ENCODE measurements at places on chromosomes 1 and 21.

GRCh38 chr1:178344513-178345091, 152.2 kb downstream of the CLEC20A start:
- DNase-seq = peak; percentile 10

DNA sequence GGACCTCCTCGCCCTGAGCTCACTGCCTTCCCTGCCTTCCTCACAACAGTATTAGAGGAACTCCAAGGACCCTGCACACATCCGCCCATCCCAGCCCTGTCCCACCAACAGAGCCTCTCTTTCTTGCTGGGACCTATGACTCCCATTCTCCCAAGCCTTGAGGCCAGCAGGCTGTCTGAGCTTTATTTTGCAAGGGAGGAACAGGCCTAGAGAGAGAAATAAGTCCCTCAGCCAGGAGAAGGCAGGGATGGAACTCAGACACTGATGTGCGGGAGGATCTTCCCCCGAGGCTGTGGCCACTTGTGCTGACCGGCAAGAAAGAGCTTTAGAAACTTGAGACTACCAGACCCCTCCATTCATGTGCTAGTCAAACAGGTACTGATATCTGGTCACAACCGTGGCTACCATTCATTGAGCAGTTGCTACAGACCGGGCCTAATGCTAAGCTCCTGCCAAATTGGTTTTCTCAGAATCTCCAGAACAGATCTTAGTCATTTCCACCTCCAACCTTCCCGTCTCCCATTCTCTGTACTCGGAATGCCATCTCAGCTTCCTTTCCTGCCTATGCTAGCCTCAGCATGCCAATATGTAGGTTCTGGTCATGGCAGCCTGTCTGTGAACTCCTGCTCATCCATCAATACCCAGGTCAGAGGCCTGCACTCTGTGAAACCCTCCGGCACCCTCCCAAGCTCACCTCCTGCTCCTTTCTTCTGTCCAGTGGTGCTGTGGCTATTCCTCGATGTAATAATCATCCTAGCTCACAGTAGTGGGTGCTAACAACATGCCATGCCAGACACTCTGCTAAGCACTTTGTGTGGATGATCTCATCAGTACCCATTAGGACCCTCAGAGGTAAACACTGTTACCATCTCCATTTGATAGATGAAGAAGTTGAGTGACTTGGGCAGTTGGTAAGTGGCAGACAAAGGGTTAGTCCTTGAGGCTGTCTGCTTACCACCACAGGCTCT, 3.8 kb downstream of the TMEM54 start:
- DNase-seq = no peak

- DNase-seq = peak; percentile 89
These were observed 128.0 kb downstream of the SETD4 start for GRCh38 chr21:35932232-35932911.

- no peak for DNase-seq
These were observed 16.6 kb downstream of the CACNA1S start for GRCh38 chr1:201095581-201095980.

GRCh38 chr21:37087188-37087587, 14.1 kb downstream of the TTC3 start:
- peak; percentile 22 for DNase-seq

- DNase-seq = no peak
These were observed 5.9 kb upstream of the RBBP5 start for GRCh38 chr1:205127646-205128045.

DNA sequence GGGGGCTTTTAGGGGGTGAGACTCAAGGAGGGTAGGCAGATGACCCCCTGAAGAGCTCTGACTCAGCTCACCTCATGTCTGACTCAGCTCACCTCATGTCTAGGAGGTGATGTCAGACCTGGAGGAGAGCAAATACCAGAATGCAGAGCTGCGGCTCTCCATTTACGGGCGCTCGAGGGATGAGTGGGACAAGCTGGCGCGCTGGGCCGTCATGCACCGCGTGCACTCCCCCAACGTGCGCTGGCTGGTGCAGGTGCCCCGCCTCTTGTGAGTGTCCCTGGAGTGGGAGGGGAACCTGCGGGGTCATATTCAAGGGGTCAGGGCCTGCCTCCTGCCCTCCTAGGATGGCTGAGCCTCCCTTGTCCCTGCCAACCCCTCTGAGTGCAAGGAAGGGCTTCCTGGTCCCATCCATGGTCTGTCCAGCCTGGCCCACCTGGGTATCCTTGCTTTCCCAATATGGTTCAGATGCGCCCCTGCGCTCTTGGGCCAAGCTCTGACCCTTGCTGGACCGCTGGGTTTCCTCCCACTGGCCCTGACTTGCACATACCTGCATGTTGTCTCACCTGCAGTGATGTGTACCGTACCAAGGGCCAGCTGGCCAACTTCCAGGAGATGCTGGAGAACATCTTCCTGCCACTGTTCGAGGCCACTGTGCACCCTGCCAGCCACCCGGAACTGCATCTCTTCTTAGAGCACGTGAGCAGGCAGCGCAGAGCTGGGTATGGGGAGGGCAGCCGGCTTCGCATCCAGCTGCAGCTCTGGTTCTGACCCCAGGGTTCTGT, 9.1 kb downstream of the AMPD2 start:
- DNase-seq = no peak

GRCh38 chr1:57797084-57797483, 373.2 kb upstream of the DAB1 start:
- no peak for DNase-seq

DNA sequence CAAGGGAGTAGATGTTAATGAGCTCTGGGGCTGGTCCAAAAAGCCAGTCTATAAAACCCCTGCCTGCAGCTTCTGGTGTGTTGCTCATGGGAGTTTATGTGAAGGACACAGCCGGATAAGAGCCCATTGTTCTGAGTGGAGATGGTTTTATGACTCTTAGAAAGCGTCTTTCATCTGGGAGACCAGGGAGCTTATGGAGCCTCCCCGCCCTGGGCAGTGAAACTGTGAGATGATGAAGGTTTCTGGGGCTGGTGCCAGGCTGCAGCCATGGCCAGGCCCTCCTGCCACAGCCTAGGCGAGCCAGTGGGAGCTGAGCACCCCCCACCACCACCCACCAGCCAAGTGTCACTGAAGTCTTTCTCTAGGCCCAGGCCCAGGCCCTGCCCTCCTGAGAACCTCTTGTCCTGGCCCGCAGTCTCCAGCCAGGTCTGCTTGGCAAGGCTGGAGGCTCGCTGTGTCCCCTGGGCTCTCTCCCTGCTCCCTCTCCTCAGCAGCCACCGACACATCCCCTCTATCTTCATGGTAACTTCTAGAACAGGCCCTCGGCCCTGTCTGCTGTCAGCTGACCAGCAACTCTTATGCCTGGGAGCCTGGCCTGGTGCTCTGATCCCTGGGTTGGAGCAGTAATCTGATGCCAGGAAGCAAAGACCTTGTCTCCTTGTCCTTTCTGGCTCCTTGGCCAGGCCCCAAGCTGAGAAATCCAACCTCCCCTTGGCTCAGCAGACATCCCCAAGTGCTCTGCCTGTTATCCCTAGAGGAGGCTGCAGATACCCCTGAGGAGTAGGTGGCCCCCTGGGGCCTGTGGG, 7.6 kb upstream of the ARHGEF10L start:
- DNase-seq = no peak
